ENCODE measurements at places on chromosomes 13 and 19.

GRCh38 chr13:94966422-94966955, 254.1 kb upstream of the SOX21 start:
- no peak for DNase-seq

GRCh38 chr13:70666883-70667556, 558.8 kb upstream of the KLHL1 start:
- DNase-seq, result no peak

- DNase-seq, result no peak
Observed at GRCh38 chr13:99057310-99057975, 79.6 kb upstream of the DOCK9 start.

DNA sequence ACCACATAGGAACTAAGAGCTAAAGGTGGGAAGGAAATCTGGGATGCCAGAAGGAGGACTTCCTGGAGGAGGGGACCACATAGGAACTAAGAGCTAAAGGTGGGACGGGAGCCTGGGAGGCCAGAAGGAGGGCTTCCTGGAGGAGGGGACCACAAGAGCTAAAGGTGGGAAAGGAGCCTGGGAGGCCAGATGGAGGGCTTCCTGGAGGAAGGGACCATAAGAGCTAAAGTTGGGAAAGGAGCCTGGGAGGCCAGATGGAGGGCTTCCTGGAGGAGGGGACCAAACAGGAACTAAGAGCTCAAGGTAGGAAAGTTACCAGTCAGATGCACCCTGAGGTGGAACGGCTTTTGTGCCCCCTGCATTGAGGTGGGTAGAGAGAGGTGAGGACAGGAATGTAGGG, 9.8 kb upstream of the FCHO1 start:
- DNase-seq, result no peak

- DNase-seq, result peak; percentile 39
Observed at GRCh38 chr19:12628040-12629022, 17.6 kb downstream of the ZNF791 start.

GRCh38 chr19:16470911-16471811, 609 bp downstream of the EPS15L1 start:
- DNase-seq, result peak; percentile 63

- DNase-seq, result peak; percentile 77
Observed at GRCh38 chr19:54949412-54949811, 2.1 kb upstream of the NLRP7 start.

DNA sequence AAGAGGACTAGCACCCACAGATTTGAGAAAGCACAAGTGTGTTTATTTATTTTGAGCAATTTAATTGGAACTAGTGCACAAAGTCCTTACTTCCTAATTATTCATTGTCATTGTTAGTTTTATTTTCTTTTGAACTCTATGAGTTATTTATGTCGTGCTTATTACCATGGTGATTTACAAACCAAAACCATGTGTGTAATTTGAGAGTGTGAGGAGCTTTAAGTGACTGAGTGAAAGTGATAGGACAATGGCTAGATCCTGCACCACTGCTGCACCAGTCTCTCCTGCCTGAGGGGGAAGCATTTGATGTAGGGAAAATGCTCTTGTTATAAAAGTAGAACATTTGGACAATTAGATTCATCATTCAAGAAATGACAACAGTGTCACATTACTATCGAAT, 172.3 kb upstream of the KLF12 start:
- no peak for DNase-seq

DNA sequence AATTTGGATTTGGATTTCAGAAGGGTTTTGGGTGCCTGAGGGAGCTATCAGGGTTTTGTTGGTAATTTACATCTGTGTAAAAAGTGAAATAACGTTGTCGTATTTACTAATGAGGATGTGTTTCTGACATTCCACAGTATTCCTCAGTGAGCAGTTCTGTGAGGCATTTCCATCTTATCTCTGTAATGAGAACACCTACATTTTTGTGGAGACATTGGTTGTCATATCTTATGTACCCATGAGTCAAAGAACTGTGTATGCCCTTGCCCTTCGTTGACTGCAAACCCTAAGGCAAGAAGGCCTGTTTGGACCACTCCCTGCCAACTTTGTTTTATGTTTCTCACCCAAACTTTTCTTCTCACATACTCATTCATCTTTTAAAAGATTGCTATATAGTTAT, 14.2 kb upstream of the IL17D start:
- no peak for DNase-seq

Measured in GM12865 (cell line).